Stimulated activated effector memory CD8-positive, alpha-beta T cell treated with anti-CD3 and anti-CD28 coated beads, Interleukin-12 subunit alpha, Interleukin-12 subunit beta, amount 100 ng/mL, for 72 hours (primary cell): ENCODE measurements at places on chromosomes 2 and 18.

- no peak for DNase-seq
Observed at GRCh38 chr2:202015471-202015870, 18.2 kb upstream of the FZD7 start.

DNA sequence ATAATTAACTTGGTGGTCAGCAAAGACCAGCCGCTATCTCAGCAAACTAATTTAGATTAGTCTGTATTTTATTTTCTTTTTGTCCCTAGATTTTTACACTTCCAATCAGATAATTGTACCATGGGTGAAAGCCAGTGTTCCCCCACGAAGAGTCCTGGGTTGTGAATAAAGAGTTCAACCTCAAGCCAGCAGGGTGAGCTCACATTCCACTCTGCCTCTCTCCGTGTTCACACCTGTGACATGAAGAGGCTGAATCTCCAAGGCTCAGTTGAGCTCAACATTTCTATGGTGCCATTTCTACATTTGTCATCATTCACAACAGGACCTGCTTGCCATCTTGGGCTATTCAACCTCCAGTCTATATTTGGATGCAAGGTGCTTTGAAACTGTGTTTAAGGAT is 771.5 kb downstream of the GALR1 start:
- no peak for DNase-seq

GRCh38 chr2:112253261-112253815 is 1.5 kb downstream of the ZC3H8 start:
- DNase-seq, result no peak

DNA sequence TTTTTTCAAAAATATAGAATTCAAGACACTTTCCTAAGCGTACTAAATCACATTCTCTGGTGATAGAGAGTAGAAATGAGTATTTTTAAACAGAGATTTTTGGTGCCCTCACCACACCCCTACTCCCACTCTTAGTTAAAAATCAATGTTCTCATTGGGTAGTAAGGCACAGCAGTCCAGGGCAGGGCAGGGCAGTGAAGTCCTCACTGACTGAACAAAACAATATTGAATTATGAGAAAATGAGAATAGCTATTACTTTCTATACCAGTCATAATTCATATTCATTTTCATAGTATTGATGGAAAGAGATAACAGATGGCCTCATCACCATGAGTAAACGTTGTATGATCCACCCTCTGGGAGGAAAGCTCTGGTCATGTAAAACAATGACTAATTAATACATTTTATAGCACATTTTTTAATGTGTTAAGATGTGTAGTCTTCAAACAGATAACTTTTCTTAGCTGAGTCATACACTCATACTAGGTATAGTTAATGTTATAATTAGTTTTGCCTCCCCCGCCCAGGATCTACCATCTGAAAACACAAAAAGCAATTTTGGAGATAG is 686.1 kb downstream of the KCNJ3 start:
- no peak for DNase-seq

DNA sequence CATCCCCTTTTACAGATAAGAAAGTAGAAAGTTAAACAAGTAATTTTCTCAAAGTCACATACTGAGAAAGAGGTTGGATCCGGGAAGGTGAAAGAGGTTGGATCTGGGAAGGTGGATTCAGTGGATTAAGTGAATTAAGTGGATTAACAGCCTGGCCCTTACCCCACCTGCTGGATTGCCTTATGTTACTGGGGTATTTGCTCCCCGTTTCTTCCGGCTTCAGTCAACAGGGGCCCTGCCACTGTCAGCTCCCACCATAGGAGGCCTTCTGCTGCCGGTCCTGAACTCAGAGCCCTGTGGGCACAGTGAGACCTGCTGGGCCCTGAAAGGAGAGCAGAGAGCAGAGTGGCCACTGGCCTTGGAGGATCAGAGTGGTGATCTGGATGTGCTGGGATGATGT is 113.2 kb downstream of the VAPA start:
- no peak for DNase-seq

DNA sequence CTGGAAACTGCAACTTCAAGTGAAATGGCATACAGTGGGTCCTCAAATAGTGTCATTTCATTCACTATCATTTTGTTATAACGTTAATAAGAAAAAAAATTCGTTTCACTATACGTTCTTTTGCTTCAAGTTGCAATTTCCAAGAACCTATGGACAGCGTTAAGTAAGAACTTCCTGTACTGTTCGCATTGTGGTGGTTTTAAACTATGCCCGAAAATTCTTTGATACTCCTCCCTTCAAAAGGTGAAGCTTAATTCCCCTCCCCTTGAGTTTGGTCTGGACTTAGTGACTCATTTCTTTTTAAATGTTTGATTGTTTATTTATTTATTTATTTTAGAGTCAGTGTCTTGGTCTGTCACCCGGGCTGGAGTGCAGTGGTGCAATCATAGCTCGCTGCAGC is 20.7 kb downstream of the GNLY start:
- no peak for DNase-seq

DNA sequence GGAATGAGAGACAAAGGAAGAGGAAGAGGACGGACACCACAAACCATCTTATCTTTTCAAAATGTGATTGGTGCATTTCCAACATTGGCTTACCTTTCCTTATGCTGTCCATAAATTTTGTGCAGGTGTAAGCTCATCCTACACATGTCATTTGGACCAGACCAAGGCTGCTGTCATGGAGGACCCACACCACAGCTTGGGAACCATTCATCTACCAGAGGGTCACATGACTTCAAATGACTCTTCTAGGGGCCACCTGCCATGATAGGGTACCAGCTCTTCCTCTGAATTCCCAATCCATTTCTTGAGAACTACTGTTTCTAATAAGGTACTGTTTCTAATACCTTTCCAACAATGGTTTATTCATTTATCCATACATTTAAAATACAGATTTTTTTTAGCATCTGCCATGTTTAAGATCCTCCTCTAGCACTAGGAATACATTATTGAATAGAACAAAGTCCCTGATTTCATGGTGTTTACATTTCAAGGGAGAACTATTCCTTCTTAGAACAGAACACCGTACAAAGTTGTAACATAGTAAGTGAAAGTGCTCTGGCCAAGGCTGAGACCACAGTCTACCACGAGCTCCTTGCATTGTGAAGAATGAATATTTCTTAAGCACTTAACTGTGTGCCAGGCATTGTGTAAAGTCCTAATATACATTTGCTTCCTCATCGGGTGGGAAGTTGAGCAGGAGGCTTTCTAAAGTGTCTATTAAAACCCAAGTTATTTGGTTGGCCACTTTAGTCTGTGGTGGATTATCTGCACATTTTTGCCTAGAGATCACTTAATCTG is 246.1 kb upstream of the FN1 start:
- no peak for DNase-seq

DNA sequence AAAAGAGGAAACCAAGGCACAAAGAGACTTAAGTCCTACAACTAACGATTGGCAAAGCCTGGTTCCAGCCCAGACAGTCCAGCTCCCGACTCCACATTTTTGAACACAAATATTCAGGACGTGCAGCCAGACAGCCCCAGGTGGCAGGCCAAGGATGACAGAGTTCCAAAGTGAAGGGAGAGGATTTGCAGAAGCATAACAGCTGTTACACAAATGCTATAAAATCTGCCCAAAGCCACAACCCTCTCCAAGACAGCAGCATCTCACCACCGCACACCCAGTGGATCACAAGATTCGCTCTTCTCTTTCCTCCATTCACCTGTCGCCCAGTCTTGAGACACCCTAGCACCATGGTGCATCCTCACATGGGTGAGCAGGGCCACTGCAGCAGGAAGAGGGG is 227.1 kb upstream of the ID2 start:
- no peak for DNase-seq

DNA sequence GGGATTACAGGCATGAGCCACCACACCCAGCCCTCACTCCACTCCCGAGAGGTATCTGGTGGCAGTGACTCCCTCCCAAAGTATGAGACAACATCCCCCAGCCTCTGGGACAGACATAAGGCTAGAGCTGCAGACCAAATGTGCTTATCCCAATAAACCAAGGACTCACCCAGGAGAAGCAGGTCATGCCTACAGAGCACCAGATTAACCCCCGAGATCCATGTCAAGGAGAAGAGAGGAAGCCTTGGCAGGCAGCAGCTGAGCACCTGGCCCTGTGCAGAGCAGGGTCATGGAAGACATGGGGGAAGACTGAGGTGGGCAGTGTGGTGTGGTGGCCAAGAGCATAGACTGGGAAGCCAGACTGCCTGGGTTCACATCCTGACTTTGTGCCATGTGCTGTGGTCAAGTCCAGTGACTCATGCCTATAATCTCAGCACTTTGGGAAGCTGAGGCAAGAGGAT is 7.2 kb downstream of the RAB11FIP5 start:
- DNase-seq, result no peak

DNA sequence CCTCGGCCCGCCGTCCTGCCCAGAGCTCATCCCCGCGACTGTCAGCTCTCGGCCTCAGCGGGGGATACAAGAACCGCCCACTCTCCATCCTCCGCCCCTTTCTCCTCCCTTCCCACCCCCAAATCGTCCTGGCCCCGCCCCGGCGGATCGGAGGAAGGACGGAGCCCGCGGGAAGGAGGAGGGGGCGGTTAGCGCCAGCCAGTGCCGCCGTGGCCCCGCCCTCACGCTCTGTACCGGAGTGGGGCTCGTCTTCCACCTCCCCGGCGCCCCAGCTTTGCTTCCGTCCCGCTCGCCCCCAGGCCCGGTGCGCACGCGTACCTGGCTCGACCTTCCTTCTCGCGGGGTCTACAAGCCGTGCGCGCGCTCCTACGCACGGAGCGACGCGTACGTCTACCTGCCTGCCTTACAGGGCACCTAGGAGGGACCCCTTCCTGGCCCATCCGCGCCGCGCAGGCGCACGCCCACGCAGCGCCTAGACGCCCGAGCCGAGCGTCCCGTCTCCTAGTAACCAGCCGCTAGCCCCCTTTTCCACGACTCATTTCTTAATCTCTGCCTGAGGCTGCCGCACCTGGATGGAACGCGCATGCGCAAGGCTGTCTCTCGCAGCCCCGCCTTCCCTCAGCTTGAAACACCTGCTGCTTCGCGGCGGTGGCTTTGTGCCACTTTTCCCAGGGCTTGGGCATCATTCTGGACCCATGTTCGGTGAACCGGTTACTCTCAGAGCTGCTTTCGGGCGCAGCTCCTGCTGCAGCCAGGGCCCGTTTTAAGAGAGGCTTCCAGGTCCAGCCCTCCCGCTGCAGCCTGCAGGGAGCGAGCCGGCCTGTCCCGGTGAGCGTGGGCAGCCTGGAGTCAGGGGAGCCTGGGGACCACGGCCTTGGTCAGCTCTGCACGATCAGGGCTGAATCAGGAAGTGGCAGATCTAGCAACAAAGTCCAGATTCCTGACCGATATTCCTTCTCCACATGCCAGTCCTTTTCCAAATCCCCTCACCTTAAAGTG is at the start of gene C2orf15:
Gene C2orf15, plus strand, starts transcription at position 598 of the 999 bp plus-strand sequence. CDS start 8,852 bp downstream, outside the sequence.
- DNase-seq, result peak; percentile 99

- no peak for DNase-seq
Observed at GRCh38 chr2:225994748-225995405, 595.4 kb downstream of the NYAP2 start.

GRCh38 chr2:3589086-3589485 is 5.8 kb upstream of the COLEC11 start:
- no peak for DNase-seq

DNA sequence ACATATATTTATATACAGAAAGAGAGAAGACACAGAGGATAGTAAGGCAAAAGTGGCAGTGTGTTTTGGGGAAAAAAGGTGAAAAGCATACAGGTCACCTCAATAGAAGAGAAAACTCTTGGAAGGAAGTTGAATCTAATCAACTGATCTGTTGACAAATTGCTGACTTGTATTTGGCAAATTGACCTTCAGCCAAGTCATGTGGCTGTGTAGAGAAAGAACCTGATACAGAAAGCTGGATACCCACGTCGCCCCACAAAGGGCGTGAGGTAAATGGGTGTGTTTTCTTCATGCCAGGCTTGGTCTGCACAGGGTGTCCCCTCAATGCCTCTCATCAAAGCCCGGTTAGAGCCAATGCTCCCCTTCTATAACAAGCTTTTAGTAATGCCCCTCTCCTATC is 230.0 kb upstream of the KLHL29 start:
- no peak for DNase-seq

DNA sequence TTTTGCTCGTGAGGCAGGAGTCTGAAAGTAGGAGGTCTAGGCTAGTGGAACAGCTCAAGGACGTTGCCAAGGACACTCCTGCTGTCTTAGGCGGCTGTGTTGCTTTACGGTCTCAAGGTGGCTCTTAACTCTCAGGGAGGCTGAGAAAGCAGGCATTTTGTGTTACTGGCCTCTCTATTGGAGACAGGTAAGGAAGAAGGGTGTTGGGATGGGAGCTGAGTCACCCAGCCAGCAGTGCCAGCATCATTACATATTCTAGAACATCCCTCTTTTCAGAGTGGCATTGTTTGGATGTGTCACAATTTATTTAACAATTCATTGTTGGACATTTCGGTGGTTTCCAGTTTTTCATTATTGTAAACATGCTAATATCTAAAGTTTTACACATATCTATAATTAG is 30.8 kb upstream of the TMEM214 start:
- DNase-seq, result no peak
